NCI-H1048 (cell line): ENCODE measurements at places on chromosomes 16 and 17.

- DNase-seq: no peak
Measured at GRCh38 chr17:55261311-55261710, 3.4 kb upstream of the HLF start.

GRCh38 chr16:84932681-84933080 lies 78.7 kb downstream of the ZDHHC7 start:
- DNase-seq: no peak

- DNase-seq: no peak
Measured at GRCh38 chr16:22933173-22933572, 119.2 kb downstream of the HS3ST2 start.

GRCh38 chr17:55198690-55199370 lies 65.9 kb upstream of the HLF start:
- no peak for DNase-seq

DNA sequence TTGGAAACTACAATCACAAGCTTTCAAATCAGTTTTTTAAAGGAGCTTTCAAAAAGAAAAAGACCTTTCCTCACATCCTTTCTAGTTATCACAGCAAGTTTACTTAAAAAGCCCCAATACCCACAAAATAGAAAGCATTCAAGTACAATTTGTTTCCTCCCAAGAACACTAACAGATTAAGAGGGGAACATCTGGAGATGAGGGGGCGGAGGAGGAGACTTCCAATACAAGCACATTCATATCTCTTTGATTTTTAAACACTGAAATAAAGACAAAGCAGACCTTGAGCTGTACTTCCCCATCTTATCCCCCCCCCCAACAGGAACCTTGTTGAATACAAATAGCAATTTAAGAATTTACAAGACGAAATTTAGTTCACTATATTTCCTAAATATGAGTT lies 2.0 kb downstream of the YWHAE start:
- no peak for DNase-seq

- DNase-seq: no peak
Measured at GRCh38 chr17:8212312-8213180, 2.2 kb upstream of the AURKB start.

GRCh38 chr16:89808475-89808874 lies 8.0 kb downstream of the FANCA start:
- no peak for DNase-seq

DNA sequence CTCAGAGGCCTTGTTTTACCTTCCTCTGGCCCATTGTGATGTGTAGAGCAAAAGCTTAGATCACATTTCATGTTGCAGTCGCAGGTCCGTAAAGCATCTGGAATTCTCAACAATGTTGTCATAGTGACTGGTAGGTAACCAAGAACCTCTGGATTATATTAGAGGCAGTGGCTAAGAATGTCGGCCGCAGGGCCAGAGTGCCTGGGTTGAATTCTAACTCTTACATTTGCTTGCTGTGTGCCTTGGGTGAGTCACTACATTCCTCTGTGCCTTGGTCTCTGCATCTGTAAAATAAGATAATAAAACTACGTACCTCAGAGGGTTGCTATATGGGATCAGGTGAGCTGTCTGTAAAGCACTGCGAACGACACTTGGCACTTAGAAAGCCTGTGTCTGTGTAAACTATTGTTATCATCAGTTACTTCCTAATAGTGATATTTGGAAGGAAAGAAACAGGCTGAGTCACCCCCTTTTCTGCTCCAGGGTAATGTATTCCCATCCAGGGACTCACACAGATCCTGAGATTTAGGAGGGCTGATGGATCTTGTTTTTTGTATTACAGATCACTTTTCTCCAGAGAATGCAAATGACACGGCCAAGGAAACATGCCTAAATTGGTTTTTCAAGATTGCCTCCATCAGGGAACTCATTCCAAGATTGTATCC lies 52.2 kb downstream of the VPS35L start:
- no peak for DNase-seq

DNA sequence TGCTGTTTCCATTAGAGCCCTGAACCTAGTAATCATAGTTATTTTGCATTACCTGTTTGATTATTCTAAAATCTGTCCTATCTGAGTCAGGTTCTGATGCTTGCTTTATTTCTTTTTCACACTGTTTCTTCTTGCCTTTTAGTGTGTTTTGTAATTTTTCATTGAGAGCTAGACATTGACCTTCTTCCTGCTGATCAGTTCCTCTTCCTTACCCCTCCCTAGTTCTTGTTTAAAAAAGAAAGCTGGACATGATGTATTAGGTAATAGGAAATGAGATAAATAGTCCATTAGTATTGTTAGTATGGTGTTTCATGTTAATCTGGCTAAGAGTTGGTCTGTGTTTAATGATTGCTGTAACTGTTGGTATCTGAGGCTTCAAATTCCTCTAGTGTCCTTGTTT lies 13.4 kb downstream of the WWP2 start:
- DNase-seq: no peak

- DNase-seq: no peak
Measured at GRCh38 chr17:81854974-81855774, 5.2 kb downstream of the P4HB start.
